Mammary epithelial cell (primary cell): ENCODE measurements at places on chromosomes 1 and 21. TPM values are rescaled to one million over a fixed set of nuclear protein-coding genes. Genes with fewer than 3 reads are reported as not detected.

DNA sequence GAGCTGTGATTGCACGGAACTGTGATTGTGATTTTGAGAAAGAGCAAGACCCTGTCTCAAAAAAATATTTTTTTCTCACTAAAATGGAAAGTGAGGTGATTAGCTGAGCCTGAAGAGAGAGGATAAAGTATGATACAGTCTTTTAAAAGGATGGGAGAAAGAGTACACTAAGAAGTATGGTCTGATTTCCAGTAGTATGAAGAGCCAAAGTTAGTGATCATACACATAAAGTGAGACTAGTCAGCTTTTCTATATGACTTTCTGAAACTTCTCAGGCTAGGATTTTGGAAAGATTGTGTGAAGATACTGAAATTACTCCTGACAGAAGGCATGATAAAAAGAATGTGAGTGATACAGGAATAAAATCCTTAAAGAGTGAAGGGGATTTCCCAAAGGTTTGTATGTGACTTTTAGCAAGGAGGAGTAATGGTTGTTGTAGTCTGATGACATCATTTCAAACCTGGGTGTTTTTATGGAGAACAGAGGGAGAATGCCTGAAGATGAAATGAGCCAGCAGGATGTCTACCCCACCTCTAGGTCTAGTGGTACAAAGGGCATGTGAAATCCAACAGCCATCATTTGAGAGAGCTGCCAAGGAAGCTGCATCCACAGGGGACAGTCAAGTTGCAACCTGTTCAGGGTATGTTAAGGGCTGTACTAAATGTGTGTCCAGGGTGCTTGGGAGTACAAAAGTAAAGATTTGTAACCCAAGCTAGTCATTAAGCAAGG lies 157.7 kb downstream of the PIK3R3 start:
- peak; percentile 88 for DNase-seq

- no peak for DNase-seq
Observed at GRCh38 chr1:245245021-245245667, 90.4 kb downstream of the KIF26B start.

GRCh38 chr21:37659874-37660273 lies 256.4 kb downstream of the KCNJ6 start:
- no peak for DNase-seq

Gene HTR6
- polyA plus RNA-seq, result not detected

GRCh38 chr1:28369371-28370238 lies at the start of gene PHACTR4:
PHACTR4 (plus strand) TSS chr1:28369740; CDS start chr1:28407448, 37,708 bp downstream.
- DNase-seq, result peak; percentile 89

DNA sequence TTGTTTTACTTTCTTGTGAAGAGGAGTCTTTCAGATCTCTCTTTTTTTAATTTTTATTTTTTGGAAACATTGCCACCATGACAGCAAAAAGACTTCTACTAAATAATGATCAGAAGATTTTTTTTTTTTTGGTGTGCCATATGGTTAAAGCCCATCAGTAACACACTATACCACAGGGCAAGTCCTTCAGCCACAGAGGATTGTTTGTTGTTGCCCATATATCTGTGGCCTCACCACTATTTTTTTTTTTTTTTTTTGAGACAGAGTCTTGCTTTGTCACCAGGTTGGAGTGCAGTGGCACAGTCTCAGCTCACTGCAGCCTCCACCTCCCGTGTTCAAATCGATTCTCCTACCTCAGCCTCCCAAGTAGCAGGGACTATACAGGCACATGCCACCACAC lies 29.2 kb downstream of the UAP1 start:
- no peak for DNase-seq

GRCh38 chr1:166852918-166853317 lies 13.6 kb downstream of the POGK start:
- DNase-seq, result no peak

Gene NSUN4
- 24.5 TPM for polyA plus RNA-seq

DNA sequence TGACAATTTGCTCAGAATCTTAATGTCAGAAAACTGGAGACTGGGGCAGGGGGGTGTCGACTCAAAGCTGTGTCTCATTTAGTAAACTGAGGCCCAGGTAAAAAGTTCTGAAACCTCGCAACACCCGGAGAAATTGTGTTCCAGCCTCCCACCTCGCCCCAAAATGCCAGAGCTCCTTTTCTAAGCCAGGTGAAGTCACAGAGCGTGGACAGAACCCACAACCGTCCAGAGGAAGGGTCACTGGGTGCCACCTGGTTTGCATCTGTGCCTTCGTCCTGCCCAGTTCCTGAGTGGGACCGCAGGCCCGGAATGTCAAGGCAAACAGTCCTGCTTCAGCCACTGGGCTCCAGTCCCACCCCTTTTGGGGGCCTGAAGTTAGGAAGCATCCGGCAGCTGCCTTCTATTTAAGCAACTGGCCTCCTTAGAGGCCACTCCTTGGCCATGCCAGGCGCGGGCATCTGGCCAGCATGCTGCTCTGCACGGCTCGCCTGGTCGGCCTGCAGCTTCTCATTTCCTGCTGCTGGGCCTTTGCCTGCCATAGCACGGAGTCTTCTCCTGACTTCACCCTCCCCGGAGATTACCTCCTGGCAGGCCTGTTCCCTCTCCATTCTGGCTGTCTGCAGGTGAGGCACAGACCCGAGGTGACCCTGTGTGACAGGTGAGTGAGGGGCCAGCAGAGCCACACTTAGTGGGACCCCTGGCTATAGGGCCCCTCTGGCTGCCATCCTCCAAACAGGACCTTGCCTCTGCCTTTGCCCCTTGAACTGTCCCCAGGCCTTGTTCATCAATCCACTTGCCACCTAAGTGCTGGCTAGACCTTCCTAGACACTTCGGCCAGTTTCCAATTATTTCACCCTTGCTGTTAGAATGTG lies at the start of gene TAS1R1:
TSS of gene TAS1R1 (plus strand) at position 401 of the 872 bp plus-strand sequence. CDS start at position 468, 67 bp downstream.
- no peak for DNase-seq

DNA sequence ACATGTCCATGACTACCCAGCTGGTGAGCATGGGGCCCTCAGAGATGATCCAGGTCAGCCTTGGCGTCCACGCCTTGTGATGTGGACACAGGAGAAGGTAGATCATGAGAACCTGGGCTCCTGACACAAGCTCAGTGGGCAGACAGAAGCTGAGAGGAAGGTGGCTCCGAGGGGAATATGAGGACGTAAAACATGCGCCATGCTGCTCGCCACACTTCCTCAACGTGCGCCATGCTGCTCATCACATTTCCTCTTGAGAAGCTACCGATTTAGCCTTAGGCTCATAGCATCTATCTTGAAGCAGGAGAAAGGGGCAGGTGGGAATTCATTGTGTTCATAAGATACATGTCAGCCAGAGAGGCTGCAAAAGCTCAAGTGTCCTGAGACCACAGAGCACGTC lies 176.9 kb downstream of the KAZN start:
- DNase-seq, result no peak

DNA sequence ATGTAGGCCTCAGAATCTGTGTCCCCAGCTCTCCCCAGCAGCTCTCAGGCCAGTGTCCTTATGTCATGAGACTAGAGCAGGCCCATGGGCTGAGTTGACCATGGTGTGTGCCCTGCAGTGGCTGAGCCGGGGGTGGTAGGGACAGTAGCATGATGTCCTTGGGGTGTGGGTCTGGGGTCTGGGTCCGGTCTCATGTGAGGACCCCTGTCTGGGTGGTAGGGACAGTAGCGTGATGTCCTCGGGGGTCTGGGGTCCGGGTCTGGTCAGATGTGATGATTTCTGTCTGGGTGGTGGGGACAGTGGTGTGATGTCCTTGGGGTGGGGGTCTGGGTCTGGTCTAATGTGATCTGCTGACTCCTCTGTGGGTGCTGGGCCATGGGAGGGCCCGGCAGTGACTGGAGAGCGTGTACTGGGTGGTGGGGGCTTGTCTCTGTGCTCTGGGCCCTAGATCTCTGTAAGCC lies 64.5 kb downstream of the OBSCN start:
- no peak for DNase-seq

DNA sequence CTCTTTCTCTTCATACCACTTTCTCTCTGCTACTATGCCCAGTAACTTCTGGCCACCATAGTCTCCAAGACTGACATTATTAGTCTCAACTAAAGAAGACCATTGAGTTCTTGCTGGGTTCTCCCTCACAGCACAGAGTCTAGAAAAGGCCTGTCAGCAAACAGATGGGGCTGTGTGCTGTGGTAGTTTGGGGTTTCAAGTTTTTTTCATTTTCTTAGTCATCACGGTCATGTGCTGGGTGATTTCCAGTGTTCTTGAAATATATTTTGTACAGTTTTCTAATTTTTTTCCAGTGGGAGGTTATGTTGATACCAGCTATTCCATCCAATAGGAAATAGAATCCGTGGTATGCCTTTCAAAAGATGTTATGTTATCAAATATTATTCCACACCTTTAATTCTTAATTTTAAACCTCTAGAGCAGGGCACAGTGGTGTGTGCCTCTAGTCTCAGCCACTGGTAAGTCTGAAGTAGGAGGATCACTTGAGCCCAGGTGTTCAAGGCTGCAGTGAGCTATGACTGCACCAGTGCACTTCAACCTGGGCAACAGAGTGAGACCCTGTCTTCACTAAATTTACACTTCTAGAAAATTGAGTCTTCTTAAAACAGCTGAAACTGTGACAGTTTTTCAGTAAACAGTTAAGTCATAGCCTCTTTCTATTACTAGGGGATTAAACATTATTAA lies 8.3 kb downstream of the CFHR2 start:
- no peak for DNase-seq

GRCh38 chr1:94636624-94637023 lies 95.1 kb upstream of the F3 start:
- peak; percentile 53 for DNase-seq

GRCh38 chr1:67832737-67833601 lies at the start of gene GNG12:
GNG12 (minus strand) TSS chr1:67833467; CDS start chr1:67707686, 125,781 bp downstream.
- DNase-seq, result peak; percentile 77

Gene OR6Y1
- polyA plus RNA-seq, result not detected

DNA sequence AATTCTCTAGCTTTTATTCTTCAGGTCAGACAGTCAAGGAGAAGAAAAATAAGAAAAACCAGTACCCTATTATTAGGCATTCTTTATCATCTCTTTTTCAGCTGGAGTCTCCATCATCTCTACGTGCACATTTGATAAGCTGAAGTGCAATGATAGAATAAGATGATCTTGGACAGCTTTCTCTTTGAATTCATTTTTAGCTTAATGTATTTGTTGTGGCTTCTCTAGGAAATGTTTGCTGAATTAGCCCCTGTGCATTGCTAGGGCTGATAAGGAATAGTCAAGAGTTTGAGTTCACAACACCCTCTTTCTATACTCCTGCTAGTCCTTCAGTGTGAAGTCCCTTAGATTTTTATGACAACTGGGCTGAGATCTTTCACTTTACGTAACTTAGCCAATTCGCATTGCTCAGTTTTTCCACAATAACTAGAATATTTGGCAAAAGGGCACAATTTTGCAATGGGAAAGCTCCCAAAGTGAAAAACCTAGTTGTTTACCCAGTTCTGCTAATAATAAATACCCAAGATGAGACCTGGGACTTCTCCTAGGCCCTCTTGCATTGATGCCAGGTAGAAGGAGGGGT lies 7.0 kb upstream of the KCNJ15 start:
- DNase-seq, result no peak

DNA sequence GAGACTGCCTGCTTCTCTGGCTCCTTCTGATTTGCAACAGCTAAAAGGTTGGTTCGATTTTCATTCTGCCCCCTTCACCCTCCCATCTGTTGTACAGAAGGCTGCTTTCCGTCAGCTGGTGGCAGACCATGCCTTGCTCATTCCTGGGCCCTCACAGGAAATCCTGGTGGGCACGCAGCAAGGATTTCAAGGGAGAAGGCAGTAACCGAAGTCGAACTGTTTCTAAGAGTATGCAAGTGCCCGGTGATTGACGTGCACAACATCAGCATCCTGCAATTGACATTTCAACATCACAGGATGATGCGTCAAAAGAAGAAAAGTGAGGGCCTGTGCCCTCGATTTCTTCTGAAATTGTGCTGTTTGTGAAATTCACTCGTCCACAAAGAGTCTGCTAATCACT lies 83.8 kb downstream of the PLPP3 start:
- no peak for DNase-seq

Gene DNAJC6
- polyA plus RNA-seq, result 3.4 TPM

- DNase-seq, result no peak
Observed at GRCh38 chr1:187794561-187794960, 965.8 kb downstream of the PLA2G4A start.

DNA sequence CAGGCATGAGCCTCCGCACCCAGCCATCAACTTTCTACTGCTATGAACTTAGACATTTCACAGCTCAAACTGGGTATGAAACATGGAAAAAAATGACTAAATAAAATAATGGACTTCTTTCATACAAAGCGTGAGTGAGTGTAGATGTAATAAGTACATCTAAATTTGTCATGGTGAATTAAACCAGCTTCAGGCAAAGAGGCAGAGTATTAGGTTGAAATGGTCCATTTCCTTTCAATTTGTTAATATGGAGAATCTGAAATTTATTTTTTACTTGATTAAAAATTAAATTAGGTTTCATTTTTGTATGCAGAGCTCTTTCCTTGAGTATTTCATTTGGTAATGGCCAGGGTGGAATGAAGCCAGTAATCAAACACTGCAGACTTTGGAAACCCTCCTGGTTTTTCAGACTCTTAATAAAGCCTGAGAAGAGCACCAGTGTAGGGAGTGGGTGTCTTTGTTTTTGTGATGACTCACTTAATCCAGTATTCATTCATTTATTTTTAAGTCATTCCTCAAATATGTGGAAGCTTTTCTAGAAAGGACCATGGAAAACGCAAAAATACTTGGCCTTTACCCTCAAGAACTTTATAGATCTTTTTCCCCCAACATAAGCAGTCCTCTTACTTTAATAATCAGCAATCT lies 49.2 kb downstream of the ALG14 start:
- DNase-seq, result peak; percentile 60

GRCh38 chr1:9901148-9902059 lies 8.7 kb downstream of the CTNNBIP1 start:
- DNase-seq, result no peak

GRCh38 chr1:61184040-61184713 lies 101.8 kb downstream of the NFIA start:
- DNase-seq, result peak; percentile 11

DNA sequence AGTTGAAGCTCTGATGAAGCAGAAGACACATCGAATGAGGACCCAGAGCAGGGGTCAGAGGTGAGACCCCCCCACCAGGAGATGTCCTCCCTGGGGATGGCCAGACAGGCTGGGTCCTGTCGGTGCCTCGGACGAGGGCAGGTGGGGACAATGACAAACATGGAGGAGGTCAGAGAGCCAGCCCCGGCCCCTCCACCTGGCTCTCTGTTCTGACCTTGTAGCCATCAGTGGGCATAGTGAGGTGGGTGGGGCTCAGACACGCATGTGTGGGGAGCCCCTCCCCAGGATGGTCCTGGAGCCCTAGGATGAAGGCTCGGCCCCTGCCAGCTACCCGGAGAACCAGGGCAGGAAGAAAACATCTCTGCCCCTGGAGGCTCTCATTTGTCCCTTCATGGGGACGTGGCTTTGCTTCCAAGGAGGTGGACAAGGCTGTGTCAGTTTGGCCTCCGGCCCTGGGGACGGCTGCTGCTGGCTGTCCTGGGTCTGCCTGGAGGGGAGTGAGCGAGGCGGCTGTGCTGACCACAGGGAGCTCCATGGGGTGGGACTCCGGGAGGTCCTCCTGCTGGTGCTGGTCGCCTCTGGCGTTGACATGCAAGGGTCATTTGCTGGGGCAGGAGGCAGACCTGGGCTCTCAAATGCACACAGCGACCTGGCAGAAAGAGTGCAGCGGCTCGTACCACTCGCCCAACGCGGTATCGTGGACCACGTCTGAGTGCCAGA lies 2.6 kb downstream of the KRTAP10-6 start:
- DNase-seq, result no peak
